ENCODE measurements at places on chromosomes 11 and 22.

- DNase-seq, result no peak
Observed at GRCh38 chr11:110492321-110492685, 62.6 kb downstream of the FDX1 start.

GRCh38 chr11:1781593-1781975 is 17.9 kb upstream of the CTSD start:
- DNase-seq, result no peak

GRCh38 chr11:69939551-69940245 is 120.5 kb upstream of the FGF3 start:
- DNase-seq, result no peak

DNA sequence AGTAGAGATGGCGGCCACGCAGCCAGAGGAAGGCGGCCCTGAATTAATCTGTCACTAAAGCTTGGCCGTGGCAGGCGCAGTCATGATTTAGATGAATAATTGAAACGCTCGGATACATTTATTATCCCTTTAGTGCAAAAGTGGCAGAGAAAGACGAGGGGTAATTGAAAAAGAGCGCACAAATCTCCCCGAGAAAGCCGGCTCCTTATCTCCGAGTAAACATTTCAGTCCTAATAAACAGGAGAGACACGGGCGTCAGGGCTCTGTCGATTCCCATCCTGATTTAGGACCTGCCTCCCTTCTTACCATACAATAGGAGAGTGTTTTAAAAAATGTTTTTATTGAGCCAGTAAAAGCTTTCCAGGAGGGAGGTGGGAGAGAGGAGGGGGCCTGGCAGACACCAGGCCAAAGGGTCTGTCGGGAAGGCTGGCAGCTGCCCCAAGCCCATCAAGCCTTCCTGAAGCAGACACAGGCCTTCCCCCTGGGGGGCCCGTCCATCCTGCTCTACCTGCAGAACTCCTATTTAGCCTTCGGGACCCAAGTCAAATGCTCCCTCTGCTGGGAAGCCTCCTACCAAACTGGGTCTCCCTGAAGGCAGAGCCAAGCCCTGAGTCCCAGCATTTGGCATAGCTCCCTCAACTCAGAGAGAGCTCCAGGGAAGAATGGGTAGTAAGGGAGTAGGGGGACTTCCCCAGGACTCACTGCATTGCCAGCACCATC is 22.8 kb downstream of the OTUB1 start:
- DNase-seq, result no peak

DNA sequence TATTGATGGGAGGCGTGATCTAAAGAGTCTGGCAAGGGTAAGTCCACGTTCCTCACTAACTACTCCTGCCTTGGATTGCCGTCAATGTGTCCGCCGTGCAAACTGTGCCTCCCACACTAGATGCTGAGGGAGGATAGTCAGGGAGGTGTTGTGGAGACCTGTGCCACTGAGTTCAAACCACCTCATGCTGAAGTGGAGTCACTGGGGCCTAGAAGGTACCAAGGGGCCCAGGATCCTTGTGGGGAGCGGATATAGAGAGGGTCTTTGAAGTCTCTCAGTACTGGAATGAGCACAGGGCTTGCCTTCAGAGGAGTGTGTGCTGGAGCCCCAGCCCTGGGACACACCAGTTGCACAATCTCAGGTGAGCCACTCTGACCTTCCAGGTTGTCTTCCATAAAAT is 27.1 kb upstream of the TMPRSS4 start:
- DNase-seq, result no peak

DNA sequence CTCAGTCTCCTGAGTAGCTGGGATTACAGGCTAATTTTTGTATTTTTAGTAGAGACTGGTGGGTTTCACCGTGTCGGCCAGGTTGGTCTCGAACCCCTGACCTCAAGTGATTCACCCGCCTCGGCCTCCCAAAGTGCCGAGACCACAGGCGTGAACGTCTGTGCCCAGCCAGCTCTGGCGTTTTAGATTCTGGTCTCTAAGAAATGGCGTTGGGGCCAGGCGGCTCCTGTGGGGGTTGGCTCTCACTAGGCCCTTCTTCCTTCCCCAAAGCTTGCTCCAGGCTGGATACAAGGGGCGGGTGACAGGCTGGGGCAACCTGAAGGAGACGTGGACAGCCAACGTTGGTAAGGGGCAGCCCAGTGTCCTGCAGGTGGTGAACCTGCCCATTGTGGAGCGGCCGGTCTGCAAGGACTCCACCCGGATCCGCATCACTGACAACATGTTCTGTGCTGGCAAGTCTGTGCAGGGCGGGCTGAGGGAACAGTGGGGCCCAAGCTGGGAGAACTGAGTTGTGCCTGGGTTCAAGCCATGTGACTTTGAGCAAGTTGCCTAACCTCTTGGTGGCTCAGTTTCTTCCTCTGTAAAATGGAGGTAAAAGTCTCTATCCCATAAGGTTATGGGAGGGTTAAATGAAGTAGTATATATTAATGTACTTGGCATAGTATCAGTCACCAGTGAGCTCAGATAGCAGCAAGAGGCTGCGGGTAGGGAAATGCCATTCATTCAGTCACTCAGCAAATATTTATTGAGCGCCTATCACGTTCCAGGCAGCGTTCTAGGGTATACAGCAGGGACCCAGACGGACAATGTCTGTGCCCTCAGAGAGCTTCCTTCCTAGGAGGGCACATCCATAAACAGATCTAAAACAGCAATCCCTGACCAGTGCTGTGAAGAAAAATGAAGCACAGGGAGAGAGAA is 10.4 kb downstream of the F2 start:
- DNase-seq, result no peak

DNA sequence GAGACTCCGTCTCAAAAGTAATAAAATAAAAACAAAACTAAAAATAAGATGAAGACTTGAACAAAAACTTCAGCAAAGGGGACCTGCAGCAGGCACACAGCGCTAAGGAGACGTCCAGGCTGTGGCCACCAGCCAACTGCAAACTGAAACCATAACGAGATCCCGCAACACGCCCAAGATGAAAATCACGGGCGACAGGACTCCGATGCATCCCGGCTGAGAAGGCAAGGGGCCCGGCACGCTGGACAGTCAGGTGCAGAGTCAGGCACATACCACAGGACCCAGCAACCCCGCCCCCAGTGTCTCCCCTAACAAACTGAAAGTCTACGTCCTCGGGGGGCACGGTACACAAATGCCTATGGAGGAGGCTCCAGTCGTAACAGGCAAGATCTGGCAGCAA is 9.2 kb downstream of the HRAS start:
- no peak for DNase-seq
